ENCODE measurements at places on chromosomes 3 and 15.

GRCh38 chr3:40019376-40019775 is 210.0 kb downstream of the MYRIP start:
- DNase-seq, result no peak

- DNase-seq, result no peak
Observed at GRCh38 chr3:176595307-176595706, 602.0 kb downstream of the TBL1XR1 start.

GRCh38 chr3:64992530-64993285 is 304.9 kb upstream of the ADAMTS9 start:
- DNase-seq, result no peak

- DNase-seq, result no peak
Observed at GRCh38 chr3:27311400-27311799, 57.8 kb downstream of the NEK10 start.

- DNase-seq, result no peak
Observed at GRCh38 chr15:83582381-83582780, 71.5 kb upstream of the ADAMTSL3 start.

GRCh38 chr3:47411696-47412452 is 31.1 kb downstream of the PTPN23 start:
- no peak for DNase-seq

- peak; percentile 9 for DNase-seq
Observed at GRCh38 chr3:33834096-33834453, 35.6 kb downstream of the PDCD6IP start.

Measured in naive B cell (primary cell).